Pancreas (tissue), 10 donors: ENCODE measurements at places on chromosomes 12 and 14. TPM values are rescaled to one million over a fixed set of nuclear protein-coding genes. Genes with fewer than 3 reads are reported as not detected.

The AQP6 gene
- not detected for total RNA-seq

The OAS3 gene
- 4.8 TPM for total RNA-seq

The SLC7A8 gene
- 31.5 TPM for total RNA-seq

DNA sequence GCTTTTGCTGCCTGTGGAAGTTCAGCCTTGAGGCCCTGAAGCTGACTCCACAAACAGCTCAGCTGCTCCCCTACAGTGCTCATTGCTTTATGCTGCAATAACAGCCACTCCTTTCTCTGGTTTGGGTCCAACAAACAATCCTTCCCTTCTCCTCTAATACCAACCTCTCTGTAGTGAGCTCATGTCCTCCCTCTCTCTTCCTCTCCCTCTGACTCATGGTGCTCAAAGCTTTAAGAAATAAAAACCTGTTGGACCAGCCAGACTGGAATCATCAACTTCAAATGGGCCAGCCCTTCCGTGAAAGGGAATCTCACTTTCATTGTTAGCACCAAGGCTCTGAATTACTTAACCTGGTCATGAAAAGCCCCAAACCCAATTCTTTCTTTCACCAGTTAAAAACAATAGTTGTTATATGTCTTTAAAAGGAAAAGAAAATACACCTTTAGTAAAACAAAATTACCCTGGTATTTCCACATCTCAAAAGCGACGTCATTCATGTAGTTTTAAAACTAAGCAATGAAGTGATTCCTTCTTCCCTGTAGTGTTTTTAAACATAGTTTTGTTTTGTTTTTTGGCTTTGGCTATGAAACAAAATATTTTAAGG, 126.4 kb downstream of the DUSP6 start:
- H3K36me3 ChIP-seq = no peaks in the 10 kb centered on the region
- no peak overlapping the region for H3K4me3 ChIP-seq
- no peaks in the 10 kb centered on the region for H3K27me3 ChIP-seq
- no peak overlapping the region for H3K27ac ChIP-seq
- peak; percentile 25 for DNase-seq
- H3K4me1 ChIP-seq = peaks cover 5% of the 10 kb centered on the region

The VWF gene
- 34.4 TPM for total RNA-seq

GRCh38 chr12:131188131-131189050, 234.7 kb downstream of the ADGRD1 start:
- H3K4me1 ChIP-seq = no peaks in the 10 kb centered on the region
- H3K27ac ChIP-seq = no peak overlapping the region
- no peaks in the 10 kb centered on the region for H3K27me3 ChIP-seq
- H3K4me3 ChIP-seq = no peak overlapping the region

GRCh38 chr12:50441763-50442162, 41.1 kb downstream of the LARP4 start:
- no peak overlapping the region for H3K27ac ChIP-seq
- DNase-seq = no peak
- no peak overlapping the region for H3K4me3 ChIP-seq
- no peaks in the 10 kb centered on the region for H3K4me1 ChIP-seq
- no peaks in the 10 kb centered on the region for H3K27me3 ChIP-seq
- H3K36me3 ChIP-seq = peaks cover 70% of the 10 kb centered on the region

DNA sequence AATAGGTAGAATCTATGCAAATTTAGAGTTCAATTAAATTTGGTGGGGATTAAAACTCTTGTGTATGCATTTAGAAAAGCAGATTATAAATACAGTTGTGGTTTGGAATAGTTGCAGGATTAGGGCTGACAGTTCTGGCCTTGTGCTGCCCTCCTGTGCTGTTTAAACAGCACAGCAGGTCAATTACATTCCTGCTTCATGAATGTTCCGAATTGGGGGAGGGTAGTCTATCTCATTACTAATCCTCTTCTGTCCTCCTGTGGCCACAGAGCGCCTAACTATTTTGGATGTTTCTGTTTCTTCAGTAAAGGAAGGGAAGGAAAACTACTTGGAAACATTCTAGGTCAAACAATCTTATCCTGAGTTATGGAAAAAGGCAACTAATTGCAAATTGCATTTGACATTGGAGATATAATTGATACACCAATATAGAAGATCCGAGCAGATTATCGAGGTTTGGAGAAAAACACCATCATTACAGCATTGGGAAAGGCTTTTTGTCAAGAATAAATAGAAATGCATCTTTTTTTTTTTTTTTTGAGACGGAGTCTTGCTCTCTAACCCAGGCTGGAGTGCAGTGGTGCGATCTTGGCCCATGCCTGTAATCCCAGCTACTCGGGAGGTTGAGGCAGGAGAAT, 8.7 kb upstream of the GPR19 start:
- H3K36me3 ChIP-seq = no peaks in the 10 kb centered on the region
- peaks cover 9% of the 10 kb centered on the region for H3K4me1 ChIP-seq
- H3K4me3 ChIP-seq = no peak overlapping the region
- peak; percentile 65 for DNase-seq

GRCh38 chr14:96246539-96246847, 9.5 kb upstream of the BDKRB1 start:
- no peak overlapping the region for H3K4me3 ChIP-seq
- no peaks in the 10 kb centered on the region for H3K27me3 ChIP-seq
- DNase-seq = no peak
- H3K36me3 ChIP-seq = no peaks in the 10 kb centered on the region
- no peak overlapping the region for H3K27ac ChIP-seq

DNA sequence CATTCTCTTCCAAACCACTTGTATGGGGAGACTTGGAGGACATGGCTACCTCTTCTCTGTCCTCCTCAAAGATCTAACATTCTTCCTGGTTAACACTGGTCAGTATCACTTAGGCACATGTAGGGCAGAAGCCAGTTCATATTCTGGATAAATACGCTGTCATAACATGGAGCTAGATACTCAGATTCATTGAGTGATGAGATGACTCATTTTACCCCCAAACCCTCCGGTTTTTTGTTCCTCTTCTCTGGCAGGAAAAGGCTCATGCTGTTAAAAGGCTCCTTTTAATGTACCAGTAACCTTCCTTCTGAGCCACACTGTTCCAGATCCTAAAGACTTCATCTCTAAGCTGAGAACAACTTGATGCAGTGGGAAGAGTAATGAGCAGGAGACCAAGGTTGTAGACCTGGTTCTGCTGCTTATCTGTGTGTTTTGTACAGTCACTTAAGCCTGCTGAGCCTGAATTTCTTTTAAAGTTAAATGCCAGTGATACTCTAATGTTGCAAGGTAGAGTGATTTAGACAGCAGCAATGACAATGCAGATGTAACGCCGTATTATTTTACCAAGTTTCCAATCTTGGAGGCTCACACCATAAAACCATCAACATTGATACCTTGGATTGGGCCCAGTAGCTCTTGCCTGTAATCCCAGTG, 57.3 kb upstream of the ELK3 start:
- no peaks in the 10 kb centered on the region for H3K36me3 ChIP-seq
- no peaks in the 10 kb centered on the region for H3K4me1 ChIP-seq
- DNase-seq = no peak
- H3K4me3 ChIP-seq = no peak overlapping the region

The SAMD15 gene
- total RNA-seq = 1.5 TPM

DNA sequence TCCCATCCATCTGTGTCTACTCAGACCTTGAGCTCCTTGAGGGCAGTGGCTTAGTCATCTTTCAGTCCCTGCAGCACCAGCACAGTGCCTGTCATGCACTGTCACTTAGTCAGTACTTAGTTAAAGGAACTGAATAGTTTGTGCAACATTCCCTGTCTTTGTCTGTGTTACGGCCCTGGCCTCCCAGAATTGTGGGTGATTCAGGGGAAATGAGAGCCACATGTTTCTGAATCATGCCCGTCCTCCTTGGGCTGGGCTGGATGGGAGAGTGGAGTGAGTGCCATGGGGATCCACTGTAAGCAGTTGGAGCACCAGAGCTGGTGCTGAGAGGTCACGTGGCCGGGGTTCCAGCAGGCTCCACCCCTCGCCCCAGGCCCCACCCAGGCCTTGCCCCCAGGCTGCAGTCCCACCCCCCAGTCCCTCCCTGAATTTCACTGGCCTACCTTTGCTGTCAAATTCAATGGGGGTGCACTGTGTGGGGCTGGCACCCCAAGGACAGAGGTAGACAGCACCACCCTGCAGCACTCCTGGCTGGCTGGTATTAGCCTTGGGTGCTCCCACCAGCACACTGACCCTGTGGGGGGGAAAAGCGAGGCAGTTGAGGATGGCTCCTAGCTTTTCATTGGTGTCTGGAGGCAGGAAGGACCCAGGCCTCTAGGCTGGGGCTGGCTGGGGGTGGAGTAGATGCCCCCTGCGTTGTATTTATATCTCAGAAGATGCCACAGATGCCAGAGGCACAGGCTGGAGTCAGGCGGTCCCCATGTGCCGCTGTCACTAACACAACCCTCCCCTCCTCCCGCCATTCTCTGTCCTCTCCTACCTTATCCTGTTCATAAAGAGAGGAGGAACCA, 7.5 kb downstream of the ITGA5 start:
- H3K4me3 ChIP-seq = no peak overlapping the region
- no peaks in the 10 kb centered on the region for H3K27me3 ChIP-seq
- peak overlapping the region; percentile 9 for H3K27ac ChIP-seq
- no peaks in the 10 kb centered on the region for H3K36me3 ChIP-seq

DNA sequence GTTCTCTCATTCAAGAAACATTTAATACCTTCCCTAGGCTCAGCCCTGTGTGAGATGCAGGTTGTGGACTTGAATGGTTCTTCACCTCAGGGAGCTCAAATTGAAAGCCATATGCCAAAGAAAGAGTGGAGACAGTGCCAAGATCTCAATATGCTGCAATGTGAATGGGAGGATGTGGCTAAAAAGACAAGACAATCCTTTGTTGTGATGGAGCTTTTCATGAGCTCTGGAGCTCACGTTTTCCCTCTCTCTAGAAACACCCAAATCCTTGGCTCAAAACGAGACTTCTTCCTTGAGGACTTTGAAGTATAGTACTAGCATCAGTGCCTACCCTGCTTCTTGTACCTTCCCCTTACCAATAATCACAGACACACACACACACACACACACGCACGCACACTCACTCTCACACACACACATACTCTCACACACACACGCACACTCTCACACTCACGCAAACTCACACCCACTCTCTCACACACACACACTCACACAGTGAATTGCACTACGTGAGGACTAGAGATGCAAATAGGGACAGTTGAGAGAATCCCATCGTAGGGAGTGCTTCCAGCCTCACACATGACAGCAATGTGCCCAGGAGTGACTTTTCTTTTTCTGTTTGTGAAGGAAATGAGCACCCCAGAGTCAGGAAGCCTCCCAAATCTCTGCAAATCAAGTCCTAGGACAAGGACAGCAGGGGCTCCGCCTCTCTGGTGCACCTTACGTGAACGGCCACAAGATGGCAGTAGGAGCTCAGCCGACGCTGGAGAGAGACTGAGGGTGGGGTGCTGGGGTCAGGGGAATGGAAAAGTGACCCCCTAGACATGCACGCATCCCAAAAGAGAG, 231.4 kb downstream of the PCNX1 start:
- H3K4me1 ChIP-seq = no peaks in the 10 kb centered on the region
- peak; percentile 28 for DNase-seq
- no peaks in the 10 kb centered on the region for H3K36me3 ChIP-seq
- H3K4me3 ChIP-seq = no peak overlapping the region
- H3K27ac ChIP-seq = no peak overlapping the region
